ENCODE measurements at places on chromosomes 7 and 10.

- DNase-seq: peak; percentile 65
These were observed 1.2 kb downstream of the GATA3 start for GRCh38 chr10:8055420-8056349.

DNA sequence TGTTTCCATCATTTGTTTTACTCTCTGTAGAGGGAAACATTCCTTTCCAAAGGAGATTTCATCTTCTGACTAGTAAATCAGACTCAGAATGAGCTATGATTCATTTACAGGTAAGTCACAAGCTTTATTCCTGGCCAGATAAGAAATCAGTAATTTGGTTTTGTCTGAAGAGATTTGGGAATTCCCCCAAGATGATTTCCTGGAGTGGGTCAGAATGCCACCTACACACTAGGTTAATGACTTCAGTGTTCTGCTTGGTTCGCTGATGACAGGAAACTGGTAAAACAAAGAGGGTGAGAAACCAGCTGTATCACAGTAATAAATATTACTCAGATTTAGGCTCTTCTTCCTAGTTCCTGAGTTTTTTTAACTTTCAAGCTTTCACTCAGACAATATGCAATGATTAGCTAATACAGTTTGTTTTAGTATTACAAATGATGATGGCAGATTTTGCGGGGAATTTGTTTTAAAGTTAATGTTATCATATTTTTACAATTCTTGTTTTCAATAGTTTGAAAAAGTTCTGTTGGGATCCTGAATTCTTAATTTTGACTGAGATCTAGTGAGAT, 8.3 kb upstream of the ASZ1 start:
- peak; percentile 13 for DNase-seq

DNA sequence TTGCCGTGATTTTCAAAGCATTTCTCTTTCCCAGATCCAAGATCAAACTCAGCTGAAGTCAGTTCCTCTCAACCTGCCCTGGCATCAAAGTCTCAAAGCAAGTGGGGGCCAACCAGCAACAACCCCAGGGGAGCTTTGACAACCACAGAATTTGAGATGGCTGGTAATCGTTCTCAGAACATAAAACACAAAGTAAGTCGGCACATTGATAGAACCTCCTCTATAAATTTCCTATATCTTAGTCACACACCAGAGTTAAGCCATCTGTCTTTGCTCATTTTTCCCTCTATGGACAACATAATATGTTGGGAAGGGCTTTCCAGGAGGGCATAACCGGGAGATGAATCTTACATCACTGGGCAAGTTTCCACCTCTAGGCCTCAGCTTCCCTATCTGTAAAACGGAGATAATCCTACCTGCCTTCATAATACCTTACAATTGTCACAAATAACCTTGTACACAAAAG, 1.2 kb upstream of the DNAJC9 start:
- DNase-seq: no peak

DNA sequence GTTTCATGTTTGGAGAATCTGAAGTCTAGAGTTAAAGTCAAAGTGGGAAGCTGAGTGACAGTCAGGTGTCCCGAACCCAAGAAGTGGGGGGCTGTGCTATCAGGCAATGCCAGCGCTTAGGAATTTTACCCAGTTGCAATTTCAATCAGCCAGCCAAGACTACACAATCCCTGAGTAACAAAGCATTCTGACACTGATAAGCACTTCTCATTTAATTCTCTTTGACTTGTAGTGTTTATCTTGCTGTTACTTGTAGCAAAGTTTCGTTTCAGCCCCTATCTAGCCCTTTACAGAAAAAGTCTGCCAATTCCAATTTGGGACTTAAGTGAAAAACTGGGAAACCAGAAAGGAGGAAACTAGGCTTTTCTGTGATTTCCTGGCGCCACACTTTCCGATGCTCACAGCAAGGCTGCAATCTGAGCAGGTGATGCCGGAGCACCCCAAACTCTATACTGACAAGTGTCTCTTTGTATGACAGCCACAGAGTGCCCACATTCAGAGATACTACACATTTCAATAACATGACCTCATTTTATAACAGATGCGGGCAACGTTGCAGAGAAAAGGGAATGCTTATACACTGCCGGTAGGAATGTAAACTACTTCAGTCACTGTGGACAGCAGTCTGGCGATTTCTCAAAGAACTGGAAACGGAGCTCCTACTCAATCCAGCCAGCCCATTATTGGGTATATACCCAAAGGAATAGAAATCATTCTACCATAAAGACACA, 61.0 kb downstream of the ITIH5 start:
- no peak for DNase-seq

GRCh38 chr7:2017914-2018568, 214.7 kb downstream of the MAD1L1 start:
- no peak for DNase-seq

DNA sequence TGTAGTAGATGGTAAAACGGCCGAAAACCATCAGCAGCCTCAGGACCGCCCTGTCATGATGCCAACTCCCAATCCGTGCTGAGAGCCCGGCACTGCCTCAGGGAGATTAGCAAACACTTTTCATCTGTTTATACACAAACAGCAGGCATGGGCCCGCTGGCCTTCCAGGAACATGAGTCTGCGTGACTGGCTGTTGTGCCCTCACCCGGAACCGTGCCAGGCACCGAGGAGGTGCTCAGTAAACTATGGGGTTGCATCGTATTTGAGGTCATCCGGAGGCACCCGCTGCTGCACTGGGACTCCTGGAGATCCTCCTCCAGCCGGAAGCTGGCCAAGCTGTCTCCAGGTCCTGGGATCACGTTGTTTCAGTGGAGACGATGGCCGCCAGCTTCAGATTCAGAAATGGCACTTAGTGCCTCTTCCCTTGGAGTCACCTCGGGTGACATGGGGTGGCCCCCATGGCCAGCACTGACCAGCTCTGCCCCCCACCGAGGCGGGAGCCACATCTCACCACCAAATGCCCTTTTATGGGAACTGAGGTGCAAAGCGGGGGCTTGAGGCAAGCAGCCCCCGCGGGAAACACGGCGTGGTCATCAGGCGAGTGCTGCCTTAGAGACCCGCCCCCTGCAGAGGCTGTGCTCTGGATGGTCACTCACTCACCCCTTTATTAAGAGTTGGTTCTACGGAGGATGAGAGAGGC, 585.9 kb downstream of the PTPRN2 start:
- DNase-seq: no peak

DNA sequence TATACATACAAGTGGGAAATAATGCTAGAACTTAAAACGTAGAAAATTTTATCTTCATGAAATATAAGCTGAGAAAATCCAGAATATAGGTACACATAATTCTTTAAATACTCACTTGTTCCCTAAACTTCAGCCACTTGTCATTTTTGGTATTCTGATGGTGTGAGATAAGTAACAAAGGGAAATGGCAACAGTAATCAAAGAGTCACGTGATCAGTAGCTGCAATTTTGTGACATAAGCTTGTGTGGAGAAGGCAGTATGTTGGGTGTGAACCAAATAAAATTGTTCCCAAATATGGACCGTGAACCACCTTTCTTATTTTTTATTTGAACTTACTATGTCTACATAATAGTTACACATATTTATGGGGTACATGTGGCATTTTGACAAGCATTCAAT, 650.3 kb upstream of the ADARB2 start:
- DNase-seq: no peak

GRCh38 chr7:81415181-81415580, 354.7 kb downstream of the HGF start:
- no peak for DNase-seq

GRCh38 chr10:127221281-127221680, 24.9 kb upstream of the INSYN2A start:
- no peak for DNase-seq

- peak; percentile 25 for DNase-seq
These were observed 177.6 kb downstream of the GNAI1 start for GRCh38 chr7:80312139-80312661.

DNA sequence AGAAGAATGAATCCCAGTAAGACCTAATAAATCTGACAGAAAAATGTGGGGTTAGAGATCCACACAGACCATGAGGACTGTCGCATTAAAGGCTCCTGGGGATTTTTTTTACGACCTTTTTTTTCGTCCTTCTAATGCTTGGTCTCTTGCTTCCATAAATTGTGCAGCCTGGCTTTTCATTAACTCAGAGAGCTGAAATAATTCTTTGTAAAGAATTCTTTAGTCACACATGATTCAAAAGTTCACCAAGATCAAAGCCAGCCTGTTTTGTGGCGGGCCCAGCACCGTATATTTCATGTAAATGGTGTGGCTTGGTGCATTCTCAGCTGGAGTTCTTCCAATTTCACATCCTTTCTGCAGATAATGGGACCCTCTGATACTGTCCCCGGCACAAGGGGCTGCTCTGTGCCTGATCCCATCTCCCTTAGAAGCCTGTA, 206.6 kb upstream of the BMPER start:
- no peak for DNase-seq

GRCh38 chr10:119652361-119652730, 1.2 kb downstream of the BAG3 start:
- no peak for DNase-seq

- DNase-seq: no peak
These were observed 62.7 kb downstream of the NOC3L start for GRCh38 chr10:94300042-94300441.

DNA sequence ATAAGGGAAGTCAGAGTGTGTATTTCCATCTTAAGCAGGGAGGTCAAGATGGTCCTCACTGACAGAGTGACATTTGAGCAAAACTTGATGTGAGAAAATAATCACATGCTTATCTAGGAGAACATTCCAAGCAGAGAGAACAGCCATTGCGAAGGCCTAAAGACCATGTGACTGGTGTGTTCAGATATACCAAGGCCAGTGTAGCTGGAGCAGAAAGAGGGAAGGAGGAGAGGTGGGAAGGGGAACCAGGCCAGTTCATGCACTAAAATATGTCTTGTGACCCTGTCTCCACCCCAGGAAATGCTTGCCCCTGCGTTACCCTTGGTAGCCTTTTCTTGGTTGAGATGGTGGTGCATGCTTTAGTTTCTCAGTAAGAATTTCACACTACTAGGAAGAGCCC, 77.4 kb downstream of the CACNB2 start:
- no peak for DNase-seq

- DNase-seq: no peak
These were observed 77.3 kb upstream of the SVIL start for GRCh38 chr10:29712108-29712507.

- DNase-seq: no peak
These were observed 50.4 kb upstream of the PPP2R2D start for GRCh38 chr10:131850383-131850870.

DNA sequence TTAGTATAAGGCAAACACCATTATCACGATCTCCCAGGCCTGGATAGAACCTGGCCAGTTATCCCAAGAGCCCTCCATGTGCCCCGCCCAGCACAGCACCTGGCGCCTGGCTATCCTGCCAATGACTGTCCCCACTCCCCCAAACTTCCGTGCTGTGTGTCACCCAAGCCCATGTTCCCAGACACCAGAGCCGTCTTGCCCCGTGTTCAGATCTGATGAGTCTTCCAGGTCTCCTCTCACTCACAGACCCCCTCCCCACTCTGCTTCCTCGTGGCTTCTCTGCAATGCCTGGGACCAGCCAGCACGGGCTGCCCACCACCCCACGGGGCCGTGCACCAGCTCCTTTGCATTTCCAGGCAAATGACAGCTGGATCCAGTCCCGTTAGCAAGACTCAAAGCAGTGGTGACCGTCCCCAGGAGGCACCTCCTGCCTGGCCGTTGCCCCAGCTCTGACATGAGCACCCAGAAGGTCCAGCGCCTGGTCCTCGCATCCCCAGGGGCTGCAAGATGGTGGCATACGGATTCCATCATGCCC, 43.8 kb upstream of the INPP5A start:
- peak; percentile 2 for DNase-seq

DNA sequence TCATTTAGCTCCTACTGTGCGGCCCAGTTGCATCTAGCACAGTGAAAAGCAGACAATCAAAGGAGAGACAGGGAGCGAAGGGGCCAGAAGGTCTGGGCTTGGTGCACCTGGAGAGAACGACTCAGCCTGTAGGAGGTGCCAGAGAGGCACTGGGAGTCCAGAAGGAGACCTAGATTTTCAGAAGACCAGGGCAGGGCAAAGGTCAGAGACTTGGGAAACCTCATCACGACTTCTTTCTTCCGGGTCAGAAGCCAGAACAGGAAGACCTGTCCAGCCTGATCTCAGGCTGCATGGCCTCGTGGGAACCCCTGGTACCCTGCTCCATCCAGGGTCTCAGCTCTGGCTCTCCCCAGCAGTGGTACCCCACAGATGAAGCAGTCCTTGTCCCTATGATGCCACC, 5.2 kb downstream of the AGAP3 start:
- peak; percentile 57 for DNase-seq

DNA sequence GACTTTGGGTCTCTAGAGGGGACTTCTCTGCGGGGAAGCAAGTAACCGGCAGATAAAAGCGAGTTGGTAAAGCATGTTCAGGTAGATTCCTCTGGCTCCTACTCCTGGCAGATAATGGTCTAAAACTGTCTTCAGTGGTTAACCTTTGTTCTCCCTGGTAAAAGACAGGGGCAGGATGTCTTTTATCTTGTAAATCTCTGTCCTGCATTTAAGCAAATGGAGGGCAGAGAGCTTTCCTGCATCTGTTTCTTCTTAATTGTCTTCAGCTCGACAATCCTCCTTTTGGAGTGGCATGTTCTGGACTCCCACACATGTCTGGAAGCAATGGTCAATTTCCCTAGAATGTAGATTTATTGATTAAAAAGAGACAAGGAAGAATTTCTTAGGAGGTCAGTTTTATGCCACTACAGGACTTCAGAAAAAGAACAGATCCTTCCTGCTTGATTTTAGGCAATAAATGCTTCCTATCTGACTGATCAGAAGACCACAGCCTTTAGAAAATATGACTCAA, 16.6 kb downstream of the C7orf33 start:
- no peak for DNase-seq

DNA sequence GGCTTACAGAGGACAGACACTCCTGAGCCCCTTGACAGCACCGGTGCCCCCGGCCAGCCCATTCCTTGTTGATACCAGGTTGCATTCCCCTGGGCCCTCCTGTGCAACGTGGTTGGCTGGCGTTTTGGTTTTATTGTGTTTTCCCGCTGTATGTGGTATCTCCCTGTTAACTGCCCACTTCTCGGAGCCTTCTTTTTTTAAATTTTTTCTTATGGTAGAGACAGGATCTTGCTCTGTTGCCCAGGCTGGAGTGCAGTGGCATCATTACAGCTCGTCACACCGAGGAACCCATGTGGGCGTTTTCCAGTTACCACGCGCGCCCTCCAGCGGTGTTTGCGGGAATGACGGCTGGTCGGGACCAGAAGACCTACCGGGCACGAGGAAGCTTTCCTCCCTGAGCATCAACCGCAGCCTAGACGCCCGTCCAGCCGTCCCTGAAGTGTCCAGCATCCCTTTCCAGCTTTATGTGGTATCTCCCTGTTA, 16.9 kb upstream of the ZFAND2A start:
- DNase-seq: peak; percentile 94

DNA sequence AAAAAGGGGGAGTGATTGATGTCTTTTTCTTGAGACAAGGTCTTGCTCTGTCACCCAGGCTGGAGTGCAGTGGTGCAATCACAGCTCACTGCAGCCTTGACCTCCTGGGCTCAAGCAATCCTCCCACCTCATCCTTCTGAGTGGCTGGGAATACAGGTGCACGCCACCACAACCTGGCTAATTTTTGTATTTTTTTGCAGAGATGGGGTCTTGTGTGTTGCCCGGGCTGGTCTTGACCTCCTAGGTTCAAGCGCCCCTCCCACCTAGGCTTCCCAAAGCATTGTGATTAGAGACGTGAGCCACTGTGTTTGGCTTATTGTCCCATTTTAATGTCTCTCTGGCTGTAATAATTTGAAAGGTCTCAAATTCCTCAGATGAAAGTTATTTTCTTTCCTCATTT, 21.8 kb downstream of the UPP1 start:
- no peak for DNase-seq

GRCh38 chr10:695396-695795, 5.9 kb upstream of the DIP2C start:
- no peak for DNase-seq
